ENCODE measurements at places on chromosomes 11 and 22. TPM values are rescaled to one million over a fixed set of nuclear protein-coding genes. Genes with fewer than 3 reads are reported as not detected.

GRCh38 chr22:33887173-33887572 lies 33.1 kb downstream of the LARGE1 start:
- no peak for DNase-seq

The NLRP6 gene
- not detected for total RNA-seq

DNA sequence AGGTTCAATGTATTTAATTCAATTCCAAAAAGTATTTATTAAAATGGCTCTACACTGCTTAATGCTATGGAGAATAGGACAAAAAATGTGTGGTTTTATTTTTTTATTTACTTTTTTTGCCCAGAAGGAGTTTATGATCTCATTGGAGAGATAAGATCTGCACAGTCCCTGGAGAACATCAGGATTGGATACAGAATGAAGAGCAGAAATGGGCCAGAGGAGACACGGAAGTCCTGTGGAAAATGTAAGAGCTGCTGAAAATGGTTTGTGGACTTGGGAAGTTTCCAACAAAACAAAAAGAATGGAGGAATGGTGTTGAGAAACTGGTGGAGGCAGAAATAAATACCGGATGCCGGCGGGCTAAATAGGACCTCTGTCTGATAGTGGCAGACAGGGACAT lies 554.6 kb downstream of the OPCML start:
- DNase-seq: no peak

DNA sequence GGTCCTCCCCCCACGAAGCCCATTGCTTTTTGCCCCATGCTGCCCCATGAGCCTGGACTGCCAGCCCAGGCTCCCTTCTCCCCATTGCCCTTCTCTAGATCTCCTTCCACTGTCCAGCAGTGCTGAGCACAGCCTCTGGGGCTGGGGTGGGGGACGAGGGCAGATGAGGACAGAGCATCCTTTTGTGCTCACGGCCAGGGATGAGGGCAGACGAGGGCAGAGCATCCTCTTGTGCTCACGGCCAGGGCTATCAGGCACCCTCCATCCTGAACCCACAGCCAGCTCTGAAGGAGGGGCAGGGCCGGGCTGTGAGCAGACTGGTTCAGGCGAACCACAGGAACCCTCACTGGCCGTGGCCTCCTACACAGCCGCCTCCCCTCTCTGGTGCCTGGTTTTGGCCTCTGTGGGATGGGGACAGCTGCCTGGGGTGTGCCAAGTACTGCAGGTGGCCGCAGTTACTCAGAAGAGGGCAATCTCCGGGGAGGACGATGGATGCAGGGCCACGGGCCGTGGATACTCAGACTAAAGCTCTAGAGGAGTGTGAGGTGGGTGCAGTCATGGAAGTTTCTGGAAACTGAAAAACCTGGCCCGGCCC lies 1258.8 kb downstream of the BRD1 start:
- no peak for DNase-seq

GRCh38 chr11:19848219-19848618 lies 135.6 kb downstream of the NAV2 start:
- DNase-seq: no peak

GRCh38 chr11:41458641-41459040 lies 811 bp downstream of the LRRC4C start:
- DNase-seq: no peak

Data from epithelial cell of proximal tubule (primary cell).